ENCODE measurements at places on chromosomes 7 and 10.

- no peak for DNase-seq
Observed at GRCh38 chr7:114818501-114818900, 103.4 kb upstream of the MDFIC start.

DNA sequence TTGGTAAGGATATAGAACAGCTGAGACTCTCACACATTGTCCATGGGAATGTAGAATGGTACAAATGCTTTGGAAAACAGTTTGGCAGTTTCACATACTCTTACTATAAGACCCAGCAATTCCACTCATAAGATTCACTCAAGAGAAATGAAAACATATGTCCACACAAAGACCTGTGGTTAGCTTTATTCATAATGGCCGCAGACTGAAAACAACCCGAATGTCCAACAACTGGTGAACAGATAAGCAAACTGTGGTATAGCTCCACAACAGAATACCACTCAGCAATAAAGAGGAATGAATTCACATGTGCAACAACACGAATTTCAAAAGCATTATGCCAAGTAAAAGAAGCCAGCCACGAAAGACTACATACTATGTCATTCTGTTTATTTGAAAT is 33.5 kb upstream of the CUL1 start:
- no peak for DNase-seq

DNA sequence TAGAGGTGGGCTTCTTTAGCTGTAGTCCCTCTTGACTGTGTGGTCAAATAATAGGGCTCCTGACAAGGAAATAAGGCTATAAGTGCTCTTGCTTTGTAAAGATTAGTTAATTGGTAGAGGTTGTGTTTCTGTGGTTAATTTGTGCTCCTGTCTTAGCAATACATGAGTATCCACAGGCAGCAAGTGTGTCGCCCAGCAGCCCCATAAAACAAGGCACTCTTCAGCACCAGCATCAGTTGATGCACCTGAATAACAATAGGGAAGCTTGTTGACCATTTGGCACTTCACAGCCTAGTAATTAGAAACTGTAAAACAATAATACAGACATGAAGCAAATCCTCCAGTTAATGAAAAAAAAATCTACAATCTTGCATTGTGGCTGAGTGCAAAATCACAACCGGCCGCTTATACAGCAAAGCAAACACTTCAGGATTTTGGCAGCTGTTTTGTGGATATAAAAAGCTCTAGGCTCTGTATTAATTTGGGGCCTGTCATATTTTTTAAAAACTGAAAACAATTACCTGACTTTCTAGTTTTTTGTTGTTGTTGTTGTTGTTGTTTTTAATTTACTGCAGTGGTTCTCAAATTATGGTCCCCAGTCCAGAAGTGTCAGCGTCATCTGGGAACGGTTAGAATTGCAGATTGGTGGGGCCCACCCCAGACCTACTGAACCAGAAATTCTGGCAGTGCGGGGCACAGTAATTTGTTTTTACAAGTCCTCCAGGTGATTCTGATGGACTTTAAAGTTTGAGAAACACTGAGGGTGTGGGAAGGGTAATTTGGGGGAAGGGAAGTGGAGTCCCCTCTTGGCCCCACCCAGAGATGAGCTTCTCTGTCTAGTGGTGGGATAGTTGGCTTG is 56.8 kb downstream of the AUTS2 start:
- DNase-seq: peak; percentile 61

- DNase-seq: peak; percentile 2
Observed at GRCh38 chr10:132248455-132249225, 59.1 kb downstream of the STK32C start.

- no peak for DNase-seq
Observed at GRCh38 chr7:93977211-93977950, 26.8 kb downstream of the BET1 start.

DNA sequence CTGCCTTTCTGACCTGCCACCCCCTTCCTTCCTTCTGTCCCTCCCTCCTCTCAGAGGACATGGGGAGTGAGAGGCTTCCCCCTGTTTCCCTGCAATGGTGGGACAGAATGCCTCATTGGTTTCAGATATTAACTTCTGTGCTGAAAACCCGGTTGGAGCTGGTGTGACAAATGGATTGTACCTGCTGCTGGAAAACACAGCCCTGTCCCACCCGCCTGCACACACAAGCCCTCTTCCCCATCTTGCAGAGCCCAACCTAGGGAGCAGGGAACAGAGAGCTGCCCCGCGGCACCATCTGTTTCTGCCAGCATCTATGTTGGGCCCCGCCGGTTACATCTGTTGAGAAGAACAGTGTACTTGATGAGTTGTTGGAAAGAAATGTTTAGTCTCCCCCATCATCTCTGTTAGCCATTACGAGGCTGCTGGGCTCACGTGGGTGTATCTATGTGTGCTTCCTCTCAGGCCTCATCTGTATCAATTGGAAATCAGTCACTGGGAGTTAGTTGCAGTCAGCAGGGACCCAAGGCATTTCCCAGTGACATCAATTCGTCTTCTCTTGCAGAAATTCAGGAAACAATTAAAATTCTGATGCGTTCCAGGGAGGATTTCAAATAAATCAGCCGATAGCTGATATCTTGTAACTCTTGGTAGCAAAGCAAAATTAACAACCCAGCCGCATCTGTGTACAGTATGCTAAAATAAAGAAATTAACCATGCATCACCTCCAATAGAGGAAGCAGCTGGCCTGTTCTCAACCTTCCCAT is 725.6 kb upstream of the GALNT17 start:
- DNase-seq: no peak

GRCh38 chr7:1767524-1767923 is 97.4 kb downstream of the ELFN1 start:
- no peak for DNase-seq

- DNase-seq: peak; percentile 69
Observed at GRCh38 chr7:146115851-146116520, 615 bp upstream of the CNTNAP2 start.

DNA sequence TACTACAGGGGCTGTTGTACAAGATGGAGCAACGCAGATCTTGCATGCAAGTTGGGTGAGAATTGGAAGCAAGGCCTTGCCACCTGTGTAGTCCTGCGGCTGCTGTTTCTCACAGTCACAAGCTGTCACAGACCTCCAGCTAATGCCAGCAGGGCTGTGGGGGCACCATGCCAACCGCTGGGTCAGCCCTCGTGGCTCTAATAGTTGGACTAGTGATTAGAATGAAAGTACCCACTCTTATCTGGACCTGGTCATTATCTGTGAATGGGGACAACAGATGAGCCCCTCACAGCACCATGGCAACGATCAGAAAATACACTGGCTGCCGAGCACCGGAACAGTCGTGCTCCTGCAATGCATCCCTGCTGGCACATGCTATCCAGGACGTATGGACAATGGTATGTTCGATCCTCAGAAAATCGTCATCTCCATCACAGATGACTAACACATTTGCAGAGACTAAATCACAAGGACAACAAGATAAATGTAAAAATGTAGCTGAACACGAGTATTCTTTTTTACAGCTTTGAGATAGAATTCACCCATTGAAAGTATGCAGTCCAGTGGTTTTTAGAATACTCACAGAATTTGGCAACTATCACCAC is 80.4 kb upstream of the CALN1 start:
- DNase-seq: no peak

DNA sequence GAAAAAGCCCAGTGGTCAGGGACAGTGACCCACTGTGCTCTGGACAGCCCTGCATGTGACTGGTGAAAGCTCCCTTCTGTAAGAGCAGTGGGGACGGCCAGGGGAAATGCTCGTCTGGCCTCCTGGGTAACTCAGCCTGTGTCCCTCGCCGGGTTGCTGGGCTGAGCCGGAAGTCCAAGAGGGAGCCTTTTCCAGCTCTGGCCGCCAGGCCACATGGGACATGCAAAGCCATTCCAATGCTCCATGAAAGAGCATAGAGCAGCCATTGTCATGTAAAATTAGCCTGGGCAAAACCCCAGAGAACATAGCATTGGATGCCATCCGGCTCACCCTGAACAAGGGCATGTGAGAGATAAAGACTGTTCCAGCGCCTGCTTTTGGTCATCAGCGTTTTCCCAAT is 64.9 kb upstream of the ADRB1 start:
- no peak for DNase-seq

DNA sequence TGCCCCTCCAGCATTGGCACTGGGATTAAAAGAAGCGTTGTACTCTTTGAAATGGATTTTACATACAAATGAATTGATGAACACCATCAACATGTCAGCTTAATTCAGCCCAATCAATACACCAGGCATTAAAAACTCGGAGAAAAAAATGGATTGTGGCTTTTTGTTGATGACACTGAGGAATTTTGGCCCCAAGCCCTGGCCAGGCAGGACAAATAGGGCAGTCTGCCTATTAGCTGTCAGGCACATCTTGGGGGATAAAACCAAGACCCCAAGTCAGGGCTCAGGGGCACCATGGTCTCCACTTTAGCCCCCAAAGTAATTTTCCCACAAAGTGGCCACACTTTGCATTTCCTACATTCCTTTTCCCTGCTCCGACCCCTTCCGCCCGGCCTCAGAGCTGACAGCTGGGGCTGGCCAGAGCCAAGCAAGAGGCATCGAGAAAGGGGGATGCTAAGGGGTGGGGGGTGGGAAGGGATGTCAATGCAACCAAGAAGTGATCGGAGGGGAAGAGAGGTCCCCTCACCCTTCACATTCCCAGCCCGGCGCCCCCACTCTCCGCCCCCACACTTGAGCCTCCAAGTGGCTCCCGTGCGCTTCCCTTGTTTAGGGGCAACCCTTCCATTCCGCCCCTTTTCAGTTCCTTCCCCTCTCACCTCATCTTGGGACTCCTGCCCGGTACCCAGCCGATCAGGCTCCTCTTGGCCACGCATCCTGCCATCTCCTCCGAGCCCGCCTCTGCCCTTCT is 711 bp downstream of the HIP1 start:
- no peak for DNase-seq

GRCh38 chr10:43341450-43341849 is 30.0 kb upstream of the FXYD4 start:
- DNase-seq: no peak

- no peak for DNase-seq
Observed at GRCh38 chr10:103512166-103512565, 18.7 kb downstream of the NEURL1 start.

DNA sequence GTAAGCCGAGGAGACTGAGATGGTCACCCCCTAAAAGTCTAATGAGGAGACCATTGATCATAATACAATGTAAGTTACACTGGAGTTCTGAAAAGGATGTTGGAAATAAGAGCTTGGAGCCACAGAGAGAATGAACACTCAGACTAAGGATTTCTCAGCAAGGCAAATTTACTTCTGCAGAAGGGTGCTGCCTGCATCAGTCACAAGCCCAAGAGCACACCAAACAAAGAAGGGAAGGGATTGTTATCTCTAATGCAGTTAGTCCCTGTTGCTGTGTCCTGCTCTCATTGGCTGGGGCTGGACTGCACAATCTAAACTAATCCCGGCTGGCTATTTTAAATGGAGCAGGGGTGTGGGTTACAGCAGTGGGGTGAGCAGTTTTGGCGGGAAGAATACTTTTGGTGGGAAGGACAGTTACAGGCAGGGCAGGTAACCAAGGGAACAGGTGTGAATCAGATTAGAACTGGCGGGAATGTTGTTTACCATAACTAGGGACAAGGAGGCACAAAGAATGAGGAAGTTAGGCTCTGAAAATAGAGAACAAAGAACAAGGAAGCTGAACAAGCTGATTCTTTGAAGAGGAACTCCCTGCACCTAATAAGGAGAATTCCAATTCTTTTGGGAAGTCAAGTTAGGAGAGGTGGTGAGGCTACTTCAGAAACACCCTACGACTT is 30.3 kb upstream of the TRIM24 start:
- DNase-seq: no peak

DNA sequence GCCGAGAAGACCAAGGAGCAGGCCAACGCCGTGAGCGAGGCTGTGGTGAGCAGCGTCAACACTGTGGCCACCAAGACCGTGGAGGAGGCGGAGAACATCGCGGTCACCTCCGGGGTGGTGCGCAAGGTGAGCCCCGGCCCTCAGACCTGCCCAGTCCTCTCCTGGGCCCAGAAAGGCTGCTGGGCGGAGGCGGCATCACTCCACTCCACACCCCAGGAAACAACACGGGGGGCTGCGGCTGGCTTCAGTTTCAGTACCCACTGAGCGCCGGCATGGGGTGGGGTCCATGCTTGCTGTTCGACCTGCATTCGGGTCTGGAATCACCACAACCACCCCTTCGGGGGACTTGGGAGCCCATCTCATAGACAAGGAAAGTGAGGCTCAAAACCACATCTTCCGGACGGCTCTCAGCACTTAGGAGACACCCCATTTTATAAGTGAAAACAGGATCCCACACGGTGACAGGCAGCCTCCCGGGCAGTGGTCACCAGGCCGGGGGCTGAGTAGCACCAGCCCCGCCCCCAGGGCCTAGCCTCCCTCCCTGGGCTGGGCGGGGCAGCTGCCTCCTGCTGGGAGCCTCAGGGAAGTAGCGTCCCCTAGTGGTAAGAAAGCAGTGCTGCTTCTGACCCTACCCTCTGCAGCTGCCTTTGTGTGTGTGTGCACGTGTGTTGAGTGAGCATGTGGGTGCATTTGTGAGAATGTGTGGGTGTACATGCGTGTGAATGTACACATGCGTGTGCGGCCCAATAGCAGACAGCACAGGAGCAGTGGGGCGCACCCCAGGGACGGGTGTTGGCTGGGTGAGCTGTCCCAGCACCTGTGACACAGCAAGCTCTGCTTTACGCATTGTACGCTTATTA is 1.8 kb downstream of the SNCG start:
- no peak for DNase-seq

- no peak for DNase-seq
Observed at GRCh38 chr7:155705623-155706360, 61.3 kb downstream of the RBM33 start.

GRCh38 chr10:93493162-93493561 is 3.2 kb upstream of the CEP55 start:
- DNase-seq: no peak

DNA sequence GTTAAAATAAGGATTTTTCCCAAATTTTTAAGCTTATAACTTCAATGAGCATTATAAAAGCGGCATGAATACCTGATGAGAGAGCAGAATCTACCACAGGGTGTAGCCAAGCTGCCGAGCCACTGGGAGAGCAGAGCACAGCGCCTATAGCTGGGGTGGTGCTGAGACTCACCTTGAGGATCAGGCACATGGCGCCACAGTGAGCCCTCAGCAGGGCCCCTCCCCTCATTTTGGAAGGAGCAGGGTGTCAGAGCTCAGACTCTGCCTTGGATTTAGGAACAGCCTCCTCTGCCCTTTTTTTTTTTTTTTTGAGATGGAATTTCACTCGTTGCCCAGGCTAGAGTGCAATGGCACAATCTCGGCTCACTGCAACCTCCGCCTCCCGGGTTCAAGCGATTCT is 118.6 kb downstream of the SRPK2 start:
- DNase-seq: no peak

- DNase-seq: no peak
Observed at GRCh38 chr7:17986851-17987250, 40.8 kb downstream of the PRPS1L1 start.

- peak; percentile 34 for DNase-seq
Observed at GRCh38 chr10:90447831-90448230, 410.0 kb downstream of the HTR7 start.

DNA sequence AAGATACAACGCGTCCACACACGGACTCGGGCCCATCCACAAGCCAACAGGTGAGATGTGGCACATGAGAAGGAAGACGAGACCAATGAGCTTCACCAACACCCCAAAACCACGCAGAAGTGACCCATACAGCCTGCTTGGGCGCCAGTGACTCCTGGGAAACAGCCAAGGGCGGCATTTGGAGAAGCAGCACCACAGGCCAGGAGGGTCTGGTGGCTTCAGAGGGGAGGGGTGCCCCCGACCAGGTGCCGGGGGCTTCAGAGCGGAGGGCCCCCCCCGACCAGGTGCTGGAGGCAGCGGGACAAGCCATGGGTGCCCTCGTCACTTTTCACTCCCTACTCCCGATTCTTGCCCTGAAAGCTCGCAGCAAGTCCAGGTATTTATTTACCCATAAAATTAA is 140.1 kb downstream of the DIP2C start:
- no peak for DNase-seq

Measured in SHP77 treated with DMSO at 0.1 percent for 48 hours (cell line).